Right atrium auricular region (tissue), 2 donors: ENCODE measurements at places on chromosomes 11 and 22.

- no peak for DNase-seq
Measured at GRCh38 chr22:23896523-23897186, 2.5 kb downstream of the MIF start.

DNA sequence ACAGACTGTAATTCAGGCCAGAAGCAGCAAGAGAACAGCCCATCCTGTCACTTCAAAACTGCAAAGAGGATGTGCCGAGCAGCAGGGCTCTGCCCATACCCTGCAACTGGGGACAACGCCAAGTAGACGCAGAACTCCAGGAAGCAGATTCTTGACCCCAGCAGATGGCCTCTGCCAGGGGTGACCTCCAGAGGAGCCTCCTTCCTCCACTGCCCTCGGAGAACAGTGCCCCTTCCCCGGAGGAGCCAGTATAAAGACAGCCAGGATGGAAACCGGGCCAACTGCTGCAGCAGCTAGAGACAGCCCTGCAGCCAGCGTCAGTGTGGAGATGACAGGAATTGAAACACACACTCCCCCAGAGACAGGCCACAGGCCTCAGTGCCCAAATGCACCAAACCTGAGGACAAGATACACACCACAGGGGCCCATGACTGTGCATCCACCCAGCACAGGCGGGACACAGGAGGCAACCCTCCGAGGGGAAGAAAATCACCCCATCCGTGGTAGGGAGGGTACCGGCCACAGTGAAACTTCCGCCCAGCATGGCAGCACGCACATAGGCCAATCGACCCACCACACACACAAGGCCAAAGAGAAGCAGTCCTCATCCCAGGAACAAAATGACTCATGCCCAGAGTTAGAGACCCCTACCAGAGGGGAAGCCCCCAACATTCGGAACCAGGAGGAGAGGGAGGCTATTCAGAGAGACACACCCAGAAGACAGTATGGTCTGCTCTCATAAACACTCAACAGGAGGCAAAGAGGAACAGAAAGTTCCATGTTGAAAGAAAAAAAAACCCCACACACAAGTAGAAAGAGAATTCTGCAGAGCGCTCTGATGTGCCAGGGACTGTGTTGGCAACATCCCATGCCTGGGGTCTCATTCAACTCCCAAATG is 5.6 kb downstream of the AHNAK start:
- DNase-seq = no peak

DNA sequence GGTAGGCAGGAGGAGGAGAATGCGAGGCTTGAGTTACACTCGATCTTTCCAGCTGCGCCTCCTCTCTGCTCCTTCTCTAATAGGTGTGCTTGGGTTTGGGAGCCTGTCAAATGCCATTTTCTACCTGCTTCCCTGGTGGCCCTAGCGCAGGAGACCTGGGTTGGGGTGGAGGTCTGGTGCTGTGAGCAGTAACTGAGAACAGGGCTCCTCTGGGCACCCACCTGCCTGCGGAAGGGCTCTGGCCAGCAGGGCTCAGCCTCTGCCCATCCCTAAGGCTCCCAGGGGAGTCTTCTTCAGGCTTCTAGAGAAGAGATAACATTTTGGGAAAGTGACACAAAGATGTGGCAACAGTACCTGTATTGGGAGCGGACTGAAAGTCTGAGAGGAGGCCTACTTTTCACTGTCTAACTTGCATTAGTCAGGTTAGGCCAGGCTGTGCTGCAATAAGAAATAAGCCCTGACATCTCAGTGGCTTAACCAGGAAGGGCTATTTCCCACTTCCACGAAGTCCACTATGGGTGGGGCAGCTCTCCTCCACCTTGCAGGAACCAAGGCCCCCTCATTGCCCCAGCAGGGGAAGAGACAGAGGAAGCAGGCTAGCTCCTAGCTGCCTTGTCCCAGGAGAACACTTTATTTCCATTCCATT is 7.7 kb upstream of the LTO1 start:
- DNase-seq = no peak

DNA sequence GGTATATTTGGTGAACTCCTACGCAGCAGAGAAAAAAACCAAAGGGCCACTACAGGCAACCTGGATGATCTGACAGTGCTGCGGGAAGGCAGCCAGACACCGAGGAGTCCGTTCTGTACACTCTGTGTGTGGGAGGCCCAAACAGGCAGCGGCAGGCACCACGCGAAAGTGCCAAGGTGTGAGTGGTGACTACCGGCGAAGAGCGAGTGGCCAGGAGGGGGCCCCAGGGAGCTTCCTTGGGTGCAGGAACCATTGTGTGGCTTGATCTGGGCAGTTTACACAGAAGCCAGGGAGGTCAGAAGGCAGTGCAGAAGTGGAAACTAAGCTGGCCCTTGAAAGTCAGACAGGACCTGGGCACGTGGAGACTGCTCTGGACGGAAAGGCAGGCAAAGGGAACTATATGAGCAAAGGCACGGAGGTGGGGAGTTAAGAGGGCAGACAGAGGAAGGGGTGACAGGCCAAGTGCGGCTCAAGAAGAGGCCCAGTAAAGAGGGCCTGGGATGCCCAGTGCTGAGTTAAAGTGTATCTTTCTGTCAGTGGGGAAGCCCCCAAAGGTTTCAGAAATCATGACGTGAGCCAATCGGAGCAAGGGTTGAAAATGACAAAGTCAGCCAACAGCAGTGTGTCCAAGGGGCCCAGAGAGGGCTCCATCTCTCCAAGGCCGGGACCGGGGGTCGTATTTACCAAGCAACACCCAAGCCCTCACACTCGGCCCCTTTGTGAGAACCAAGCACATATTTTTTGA is 10.6 kb downstream of the TMEM184B start:
- no peak for DNase-seq

DNA sequence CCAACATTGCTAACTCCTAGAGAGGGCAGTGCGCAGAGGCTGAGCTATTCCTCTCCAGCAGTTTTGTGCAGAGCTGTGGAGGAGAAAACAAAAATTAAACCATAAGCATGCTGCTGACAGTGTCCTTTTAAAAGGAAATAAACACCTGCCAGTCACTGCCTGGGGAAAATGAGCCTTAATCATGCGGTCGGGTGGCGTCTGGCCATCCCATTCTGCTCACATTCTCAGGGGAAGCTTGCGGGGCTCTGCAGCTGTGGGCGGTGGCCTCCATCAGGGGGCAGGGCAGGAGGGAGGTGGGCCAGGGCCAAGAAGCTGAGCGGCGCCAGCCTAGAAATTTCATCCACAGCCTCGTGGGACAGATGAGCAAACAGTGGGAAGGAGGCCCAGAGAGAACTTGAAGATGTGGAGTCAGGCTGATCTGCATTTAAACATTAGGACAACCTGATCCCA is 71.0 kb upstream of the TP53I11 start:
- peak; percentile 82 for DNase-seq

DNA sequence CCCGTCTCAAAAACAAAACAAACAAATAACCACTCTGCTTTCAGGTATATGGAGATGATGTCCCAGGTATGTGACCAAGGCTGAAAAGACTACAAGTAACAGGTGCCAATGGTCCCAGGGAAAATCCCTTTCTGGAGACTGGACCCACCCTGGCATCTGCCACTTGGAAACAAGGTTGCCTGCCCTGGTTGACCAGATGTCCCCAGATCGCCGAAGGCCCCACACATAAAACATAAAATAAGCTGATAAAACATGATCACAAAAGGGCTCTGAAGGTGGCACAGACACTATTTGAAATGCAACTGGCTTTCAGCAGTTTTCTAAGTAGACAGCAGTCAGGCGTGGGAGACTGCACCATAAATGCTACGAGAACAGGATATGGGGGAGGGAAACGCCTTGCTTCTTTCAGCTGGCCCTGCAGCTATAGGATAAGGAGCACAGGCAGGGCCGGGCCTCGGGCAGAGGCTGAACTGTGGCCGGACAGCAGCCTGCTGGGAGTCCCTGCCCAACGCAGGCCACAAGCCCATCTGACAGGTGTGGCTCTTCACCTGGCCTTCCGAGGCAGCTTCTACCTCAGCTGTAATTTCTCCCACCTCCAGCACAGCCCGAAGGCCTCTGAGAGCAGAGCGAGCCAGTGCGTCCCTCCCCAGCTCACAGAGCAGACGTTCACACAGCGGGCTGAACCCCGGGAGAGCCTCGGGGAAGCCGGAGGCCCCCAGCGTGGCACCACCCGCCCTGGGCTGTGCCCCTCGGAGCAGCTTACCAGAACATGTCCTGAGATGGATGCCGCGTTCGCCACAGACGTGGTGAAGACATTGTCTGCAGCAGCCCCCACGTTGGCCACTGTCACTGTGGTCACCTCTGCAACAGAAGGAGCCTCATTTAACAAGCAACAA is 4.0 kb downstream of the DEAF1 start:
- DNase-seq = no peak

DNA sequence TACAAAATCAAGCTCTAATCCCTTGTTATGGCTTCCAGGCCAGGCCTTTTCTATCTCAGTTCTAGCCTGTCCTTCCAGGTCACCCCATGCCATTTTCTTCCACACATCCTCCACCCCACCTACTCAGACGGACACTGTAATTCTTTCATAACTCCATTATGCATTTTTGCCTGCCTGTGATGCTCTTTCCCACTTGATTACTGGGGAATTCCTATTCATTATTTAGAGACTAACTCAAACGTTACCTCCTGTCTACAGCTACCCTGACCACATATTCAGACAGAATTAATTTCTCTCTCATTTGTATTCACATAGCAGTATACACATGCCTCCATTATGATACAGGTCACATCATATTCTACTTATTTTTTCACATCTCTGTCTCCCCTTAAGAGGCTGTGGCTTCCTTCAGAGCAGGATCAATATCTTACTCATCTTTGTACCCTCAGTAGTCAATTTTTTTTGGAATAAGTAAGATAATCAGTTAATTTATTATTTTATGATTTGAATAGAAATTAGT is 156.5 kb upstream of the ZC3H12C start:
- DNase-seq = no peak

GRCh38 chr11:44949160-44950030 is 1.3 kb downstream of the TP53I11 start:
- DNase-seq = no peak

GRCh38 chr11:40877256-40877655 is 582.2 kb downstream of the LRRC4C start:
- no peak for DNase-seq

GRCh38 chr22:35555483-35555890 is 14.9 kb downstream of the RASD2 start:
- no peak for DNase-seq

DNA sequence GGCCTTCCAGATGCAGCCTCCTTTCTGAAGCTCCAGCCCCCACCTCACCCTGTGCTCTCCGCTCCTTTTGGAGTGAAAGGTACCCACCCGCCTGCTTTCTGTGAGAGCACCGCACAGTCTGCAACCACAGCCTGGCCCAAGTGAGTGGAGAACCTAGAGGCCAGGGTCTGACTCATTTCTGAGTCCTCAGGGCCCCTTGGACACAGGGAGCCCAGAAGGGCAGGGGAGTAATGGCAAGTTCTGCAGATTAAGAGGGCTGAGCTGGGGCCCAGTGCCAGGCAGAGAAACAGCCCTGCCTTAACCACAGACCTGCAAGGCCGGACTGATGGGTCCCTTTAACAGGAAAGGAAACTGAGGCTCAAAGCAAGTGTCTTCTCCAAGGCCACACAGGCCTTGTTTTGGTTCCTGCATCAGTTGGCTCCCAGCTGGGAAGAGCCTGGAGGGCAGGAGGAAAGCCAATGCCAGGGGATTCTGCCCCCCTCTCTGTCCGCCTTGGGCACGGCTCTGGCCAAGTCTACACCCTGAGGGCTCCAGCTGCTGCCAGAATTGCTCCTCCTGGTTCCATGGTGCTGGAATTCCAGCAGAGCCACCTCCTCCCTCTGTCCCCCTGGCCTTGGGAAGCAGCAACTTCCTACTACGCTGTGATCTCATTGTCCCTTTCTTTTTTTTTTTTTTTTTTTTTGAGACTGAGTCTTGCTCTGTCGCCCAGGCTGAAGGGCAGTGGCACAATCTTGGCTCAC is 55.1 kb downstream of the CYTH4 start:
- no peak for DNase-seq

GRCh38 chr11:112841729-112842128 is 119.5 kb upstream of the NCAM1 start:
- no peak for DNase-seq

GRCh38 chr22:27952779-27953178 is 33.7 kb upstream of the PITPNB start:
- DNase-seq = no peak

GRCh38 chr11:75815345-75816168 is 547 bp downstream of the UVRAG start:
- no peak for DNase-seq

GRCh38 chr11:106202935-106203620 is 125.6 kb downstream of the AASDHPPT start:
- DNase-seq = no peak

GRCh38 chr22:42544686-42545085 is 9.1 kb upstream of the SERHL2 start:
- DNase-seq = no peak

DNA sequence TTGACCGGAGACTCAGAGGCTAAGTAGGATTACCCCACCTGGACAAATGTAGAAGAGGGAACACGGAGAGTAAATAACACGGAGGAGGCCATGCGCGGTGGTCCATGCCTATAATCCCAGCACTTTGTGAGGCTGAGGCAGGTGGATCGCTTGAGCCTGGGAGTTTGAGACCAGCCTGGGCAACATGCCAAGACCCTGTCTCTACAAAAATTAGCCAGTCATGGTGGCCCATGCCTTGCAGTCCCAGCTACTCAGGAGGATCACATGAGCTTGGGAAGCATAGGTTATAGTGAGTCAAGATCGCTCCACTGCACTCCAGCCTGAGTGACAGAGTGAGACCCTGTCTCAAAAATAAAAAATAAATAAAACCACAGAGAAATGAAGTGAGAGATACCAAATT is 53.9 kb downstream of the AMOTL1 start:
- no peak for DNase-seq

- no peak for DNase-seq
Measured at GRCh38 chr22:37581504-37581903, 1.6 kb upstream of the LGALS2 start.

- DNase-seq = no peak
Measured at GRCh38 chr11:2681408-2682145, 18.2 kb downstream of the KCNQ1OT1 start.

DNA sequence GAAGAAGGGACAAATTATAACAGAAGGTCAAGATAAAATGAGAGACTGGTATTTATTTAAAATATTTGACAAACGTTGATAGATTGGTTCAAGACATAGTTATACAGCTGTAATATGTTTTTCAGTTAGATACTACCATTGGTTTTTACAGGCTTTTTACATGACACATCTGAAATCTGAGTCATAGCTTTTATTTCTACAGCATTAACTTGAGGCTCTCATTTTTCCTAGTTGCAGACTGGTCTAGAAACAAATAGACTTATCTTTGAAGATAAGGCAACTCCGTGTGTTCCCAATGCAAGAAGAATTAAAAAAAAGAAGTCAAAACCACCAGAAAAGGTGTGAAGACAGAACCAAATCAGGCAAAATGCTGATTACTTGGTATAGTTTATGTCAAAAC is 31.3 kb downstream of the CEP57 start:
- DNase-seq = no peak

DNA sequence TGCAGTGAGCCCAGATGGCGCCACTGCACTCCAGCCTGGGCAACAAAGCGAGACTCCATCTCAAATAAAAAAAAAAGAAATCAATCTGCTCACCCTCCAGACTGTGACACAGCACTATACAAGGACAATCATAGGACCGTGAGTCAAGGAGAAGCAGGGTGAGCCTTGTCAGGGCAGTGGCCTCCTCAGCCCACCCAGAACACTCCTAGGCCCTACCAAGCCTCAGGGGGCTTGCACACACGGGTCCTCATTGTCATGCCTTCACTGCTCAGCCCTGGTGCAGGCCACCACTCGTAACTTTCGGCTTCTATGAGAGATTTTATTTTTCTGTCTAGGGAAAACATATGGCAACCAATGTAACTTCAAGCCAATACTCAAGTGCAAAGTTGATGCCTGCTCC is 35.8 kb downstream of the DGCR2 start:
- DNase-seq = peak; percentile 44

GRCh38 chr11:69447786-69448185 is 33.7 kb upstream of the LINC01488 start:
- no peak for DNase-seq

- DNase-seq = no peak
Measured at GRCh38 chr22:37492428-37493344, 6.5 kb upstream of the MFNG start.
